ENCODE measurements at places on chromosomes 16 and 17.

DNA sequence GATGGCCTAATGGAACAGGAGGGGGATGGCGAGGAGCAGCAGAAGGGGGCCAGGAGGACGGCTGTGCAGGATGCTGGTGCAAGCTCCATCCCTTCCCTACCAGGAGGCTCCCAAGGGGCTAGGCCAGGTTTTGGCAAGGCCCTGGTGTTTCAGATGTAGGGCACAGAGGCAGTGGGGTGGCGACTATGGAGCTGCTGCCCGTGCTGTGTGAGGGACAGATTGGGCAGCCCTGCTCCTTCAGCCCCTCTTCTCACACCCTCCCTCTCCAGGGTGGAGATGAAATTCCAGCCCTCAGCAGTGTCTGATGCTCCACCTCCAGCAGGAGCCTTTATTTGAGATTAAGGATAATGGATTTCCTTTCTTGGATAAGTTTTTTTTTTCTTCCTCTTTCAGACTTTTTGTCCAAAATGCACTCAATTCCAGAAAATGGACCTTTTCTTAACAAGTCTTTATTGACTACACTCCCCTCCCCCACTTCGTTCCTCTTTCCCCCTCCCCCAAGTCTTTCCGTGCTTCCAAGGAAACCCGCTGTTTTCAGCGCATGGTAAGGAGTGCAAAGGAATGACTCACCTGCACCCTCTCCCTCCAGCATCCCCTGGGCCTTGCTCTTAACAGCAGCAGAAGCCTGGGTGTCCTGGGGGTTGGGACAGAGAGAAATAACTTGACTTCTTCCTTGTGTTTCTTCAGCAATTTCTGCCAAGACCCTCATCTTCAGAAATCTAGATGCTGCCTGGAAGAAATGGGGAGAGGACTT is 95.2 kb downstream of the CCDC182 start:
- H3K27ac ChIP-seq = no peak overlapping the region
- H3K4me3 ChIP-seq = no peak overlapping the region
- H3K27me3 ChIP-seq = no peaks in the 10 kb centered on the region
- H3K36me3 ChIP-seq = no peaks in the 10 kb centered on the region
- no peak for DNase-seq

GRCh38 chr16:86673090-86673955 is 95.0 kb downstream of the FOXL1 start:
- no peak overlapping the region for H3K27ac ChIP-seq
- H3K36me3 ChIP-seq = no peaks in the 10 kb centered on the region
- no peaks in the 10 kb centered on the region for H3K4me1 ChIP-seq
- H3K4me3 ChIP-seq = no peak overlapping the region

DNA sequence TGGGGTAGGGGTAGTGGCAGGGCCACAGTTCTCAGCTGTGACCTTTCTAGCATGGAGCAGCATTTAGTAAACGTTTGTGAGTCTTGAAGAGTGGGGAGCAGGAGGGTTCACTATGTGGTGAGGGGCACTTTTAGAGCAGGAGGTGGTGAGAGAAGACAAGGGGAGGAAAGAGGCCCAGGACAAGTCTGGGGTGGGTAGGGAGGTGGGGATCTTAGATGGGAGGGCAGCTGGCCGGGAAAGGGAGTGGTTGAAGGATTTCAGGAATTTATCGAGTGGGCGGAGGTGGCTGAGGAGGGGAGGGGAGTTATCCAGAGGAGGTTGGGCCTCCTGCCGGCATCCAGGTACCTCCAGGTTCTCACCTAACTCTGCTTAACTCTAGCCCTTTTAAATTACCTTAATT is 1.9 kb downstream of the CLEC16A start:
- H3K36me3 ChIP-seq = no peaks in the 10 kb centered on the region
- DNase-seq = no peak
- peak overlapping the region; percentile 88 for H3K27ac ChIP-seq
- peak overlapping the region; percentile 5 for H3K4me3 ChIP-seq

DNA sequence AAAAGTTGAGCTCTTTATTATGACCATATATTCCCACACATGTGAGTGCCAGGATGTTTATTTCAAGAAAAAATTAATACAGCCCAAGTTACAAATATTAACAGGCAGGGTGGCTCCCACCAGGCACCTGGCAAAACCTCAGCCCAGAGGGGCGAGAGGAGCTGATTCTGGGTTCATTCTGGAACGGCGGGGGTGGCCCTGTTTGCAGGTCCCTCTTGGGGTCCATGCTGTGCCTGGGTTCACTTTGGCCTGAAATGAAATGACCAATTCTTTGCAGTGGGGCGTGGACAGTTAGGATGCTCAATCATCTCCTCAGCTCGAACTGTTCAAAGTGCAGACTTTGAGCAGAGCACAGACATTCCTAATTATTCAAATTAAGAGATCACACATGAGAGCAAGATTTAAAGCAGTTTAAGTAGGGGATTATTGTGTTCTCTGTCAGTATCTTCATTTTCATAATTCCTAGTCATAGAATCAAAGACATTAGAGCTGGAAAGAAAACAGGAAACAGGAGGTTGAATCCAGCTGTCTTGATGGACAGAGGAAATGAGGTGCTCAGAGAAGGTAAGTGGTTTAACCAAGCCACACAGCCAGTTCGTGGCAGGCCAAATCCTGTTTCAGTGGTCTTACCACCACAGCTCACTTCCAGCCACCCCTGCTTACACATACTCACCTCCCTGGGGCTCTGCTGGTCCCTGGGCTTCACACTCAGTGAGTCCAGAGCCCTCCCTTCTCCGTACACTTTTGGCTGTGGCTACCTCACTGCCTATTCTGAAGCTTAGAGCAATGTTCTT is 363.9 kb upstream of the TNRC6C start:
- no peaks in the 10 kb centered on the region for H3K4me1 ChIP-seq
- no peak overlapping the region for H3K4me3 ChIP-seq
- peaks cover 8% of the 10 kb centered on the region for H3K27me3 ChIP-seq
- H3K36me3 ChIP-seq = no peaks in the 10 kb centered on the region
- no peak overlapping the region for H3K27ac ChIP-seq

DNA sequence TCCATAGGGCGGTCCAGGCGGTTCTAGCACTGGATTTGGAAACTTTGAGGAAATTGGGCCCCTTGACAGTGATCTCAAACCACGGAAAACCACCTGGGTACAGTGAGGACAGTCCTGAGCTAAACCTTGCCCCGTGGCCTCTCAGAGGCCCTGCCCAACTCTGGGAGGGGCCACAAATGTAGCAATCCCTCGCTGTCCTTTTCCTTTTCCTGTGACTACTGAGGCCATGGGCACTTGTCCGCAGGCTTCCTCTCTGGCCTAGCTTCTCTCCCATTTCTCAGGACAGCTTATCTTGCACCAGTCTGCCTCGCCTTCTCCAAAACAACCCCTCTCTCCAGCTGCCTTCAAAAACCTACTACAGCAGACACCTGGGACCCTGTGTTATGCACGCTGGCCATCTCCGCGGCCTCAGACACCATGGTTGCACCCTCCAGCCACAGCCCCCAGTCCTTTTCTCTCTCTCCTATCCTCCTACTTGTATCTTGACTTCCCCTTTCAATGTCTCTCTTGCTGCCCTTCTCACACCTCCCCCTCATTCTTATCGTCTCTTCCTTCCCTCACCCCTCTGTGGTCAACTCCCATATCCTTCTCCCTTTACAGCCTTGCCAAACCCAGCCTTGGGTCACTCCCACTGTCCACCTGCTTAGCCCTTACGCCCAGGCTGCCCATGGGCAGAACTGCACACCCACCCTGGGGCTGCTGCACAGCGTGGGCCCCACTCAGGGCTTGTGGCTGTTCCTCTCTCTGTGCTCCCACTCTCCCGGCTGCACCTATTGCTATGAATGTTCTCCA is 7.6 kb downstream of the SCPEP1 start:
- peaks cover 70% of the 10 kb centered on the region for H3K36me3 ChIP-seq
- H3K27me3 ChIP-seq = no peaks in the 10 kb centered on the region
- H3K27ac ChIP-seq = peak overlapping the region; percentile 43
- peaks cover 10% of the 10 kb centered on the region for H3K4me1 ChIP-seq
- DNase-seq = peak; percentile 64

- H3K27ac ChIP-seq = no peak overlapping the region
- no peaks in the 10 kb centered on the region for H3K36me3 ChIP-seq
- H3K4me1 ChIP-seq = peaks cover 29% of the 10 kb centered on the region
- no peak for DNase-seq
- no peaks in the 10 kb centered on the region for H3K27me3 ChIP-seq
Observed at GRCh38 chr17:79937391-79938335, 98.0 kb downstream of the TBC1D16 start.

- no peak for DNase-seq
- H3K27me3 ChIP-seq = no peaks in the 10 kb centered on the region
- no peak overlapping the region for H3K4me3 ChIP-seq
- no peak overlapping the region for H3K27ac ChIP-seq
- H3K4me1 ChIP-seq = no peaks in the 10 kb centered on the region
Observed at GRCh38 chr16:22272870-22273650, 24.1 kb upstream of the POLR3E start.
